ENCODE measurements at places on chromosomes 7 and 10.

DNA sequence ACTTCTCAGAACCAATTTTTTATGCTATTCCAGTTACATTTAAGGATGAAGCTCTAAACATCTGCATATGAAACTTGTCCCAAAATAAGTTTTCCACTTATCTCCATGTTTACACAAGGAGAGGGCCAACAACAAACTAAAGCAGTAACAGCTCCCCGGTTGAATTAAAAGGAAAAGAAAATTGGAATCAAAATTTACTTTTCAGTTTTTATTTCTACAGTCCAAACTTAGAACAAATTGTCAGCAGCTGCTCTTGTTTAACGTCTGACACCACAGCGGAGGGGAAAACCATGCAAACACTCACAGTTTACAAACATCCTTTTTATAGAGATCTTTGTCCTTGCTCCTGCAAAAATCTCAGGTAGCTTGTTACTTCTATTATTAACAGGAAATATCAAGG is 101.3 kb downstream of the COL28A1 start:
- no peak for DNase-seq

GRCh38 chr10:79102498-79102874 is 33.7 kb downstream of the ZMIZ1 start:
- DNase-seq: no peak

- no peak for DNase-seq
These were observed 6.5 kb downstream of the GNB2 start for GRCh38 chr7:100679927-100680575.

- no peak for DNase-seq
These were observed 450.8 kb downstream of the ETV1 start for GRCh38 chr7:13538669-13539068.

DNA sequence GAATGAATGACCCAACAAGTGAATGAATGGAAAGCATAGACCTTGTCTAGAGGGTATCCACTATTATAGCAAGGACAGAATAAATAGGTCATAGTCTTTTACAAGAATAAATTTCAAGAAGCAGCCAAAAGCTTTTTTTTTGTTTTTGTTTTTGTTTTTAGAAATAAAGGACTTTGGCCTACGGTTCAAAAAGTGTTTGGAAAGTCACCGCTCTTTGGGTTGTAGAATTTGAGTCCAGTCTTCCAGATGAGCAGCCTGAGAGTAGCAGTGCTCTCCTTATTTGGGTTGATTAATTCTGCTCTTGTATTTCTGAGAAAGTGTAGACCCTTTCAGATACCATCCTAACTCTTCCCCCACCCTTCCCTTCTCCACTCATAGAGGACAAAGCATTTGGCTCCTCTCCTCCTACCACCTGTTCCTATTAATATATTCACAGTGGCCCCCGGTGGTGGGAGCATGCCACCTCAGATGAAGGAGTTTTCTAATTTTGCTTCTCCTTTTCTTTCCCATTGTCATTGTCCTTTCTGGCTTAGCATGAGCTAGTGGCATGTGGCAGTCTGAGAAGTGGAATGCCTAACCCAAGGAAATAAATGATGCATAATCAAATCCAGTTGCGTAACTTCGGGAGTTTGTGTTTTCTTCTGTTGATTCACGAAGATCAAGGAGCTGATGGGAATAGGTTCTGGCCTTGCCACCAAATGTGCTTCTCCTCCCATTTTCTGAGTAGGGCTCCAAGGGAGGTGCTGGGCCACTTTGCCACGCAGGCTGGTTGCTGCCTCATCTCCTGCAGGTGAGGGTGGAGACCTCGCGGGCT is 114.7 kb downstream of the CHN2 start:
- DNase-seq: no peak

- DNase-seq: no peak
These were observed 27.6 kb upstream of the SFMBT2 start for GRCh38 chr10:7438196-7438986.

DNA sequence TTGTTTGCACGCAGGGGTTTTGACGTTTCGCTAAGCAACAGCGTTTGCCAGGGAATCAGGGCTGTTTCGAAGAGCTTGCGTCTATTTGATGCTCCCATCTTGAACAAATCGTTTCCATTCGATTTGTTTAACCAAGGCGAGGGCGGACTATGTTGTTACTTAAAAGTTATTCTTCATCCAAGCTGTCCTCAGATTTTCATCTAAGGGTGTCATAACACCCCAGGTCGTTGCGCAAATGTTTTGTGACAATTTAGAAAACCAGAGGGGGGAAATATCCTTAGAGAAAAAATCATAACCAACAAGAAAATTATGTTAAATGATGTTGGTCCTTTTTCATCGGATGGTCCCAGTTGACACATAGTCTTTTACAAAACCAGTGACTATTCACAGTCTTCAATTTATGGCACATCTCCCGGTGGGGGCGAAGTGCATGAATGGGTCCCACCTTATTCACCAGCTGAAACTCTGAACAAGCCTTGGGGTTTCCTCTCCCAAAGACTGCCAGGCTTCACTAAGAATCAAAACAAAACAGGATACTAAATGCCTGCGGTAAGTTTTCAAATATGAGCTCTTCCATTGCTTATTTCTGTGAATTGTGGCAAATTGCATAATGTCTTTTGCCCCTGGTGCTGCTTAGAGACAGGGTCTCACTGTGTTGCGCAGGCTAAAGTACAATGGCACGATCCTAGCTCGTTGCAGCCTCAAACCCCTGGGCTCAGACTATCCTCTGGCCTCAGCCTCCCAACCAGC is 109.9 kb downstream of the REEP3 start:
- DNase-seq: no peak

- DNase-seq: no peak
These were observed 71.5 kb downstream of the EBF3 start for GRCh38 chr10:129892548-129893052.

DNA sequence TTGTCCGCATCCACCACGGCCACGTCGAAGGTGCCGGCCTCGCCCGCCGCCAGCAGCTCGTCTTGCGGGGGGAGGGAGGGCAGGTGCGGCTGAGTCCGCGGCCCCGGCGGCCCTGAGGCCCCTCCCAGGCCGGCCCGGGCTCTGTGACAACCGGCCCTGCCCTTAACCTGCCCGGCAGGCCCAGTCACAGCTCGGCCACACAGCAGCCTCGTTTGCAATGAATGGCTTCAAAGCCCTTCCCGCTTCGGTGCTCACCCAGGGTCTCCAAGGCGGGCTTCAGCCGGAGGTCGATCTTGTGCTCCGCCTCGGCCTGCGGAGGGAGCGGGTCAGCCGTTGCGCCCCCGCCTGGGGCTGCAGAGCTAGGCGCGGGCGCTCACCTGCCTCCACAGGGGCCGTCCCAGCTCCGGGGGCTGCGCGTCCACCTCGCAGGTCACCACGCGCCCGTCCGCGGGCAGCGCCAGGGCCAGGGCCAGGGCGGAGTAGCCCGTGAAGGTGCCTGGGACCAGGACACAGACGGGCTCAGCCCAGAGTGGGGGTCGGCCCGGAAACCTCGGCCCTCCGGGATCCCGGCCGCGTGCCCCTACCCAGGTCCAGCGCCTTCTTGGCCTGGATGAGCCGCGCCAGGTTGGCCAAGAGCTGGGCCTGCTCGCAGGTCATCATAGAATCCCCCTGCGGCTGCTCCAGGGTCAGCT is 928 bp downstream of the COMTD1 start:
- no peak for DNase-seq

GRCh38 chr10:132960071-132960472 is 17.7 kb upstream of the CFAP46 start:
- no peak for DNase-seq

GRCh38 chr7:106589198-106589879 is 71.6 kb downstream of the CCDC71L start:
- DNase-seq: no peak

GRCh38 chr10:125283191-125283835 is 123.0 kb upstream of the CTBP2 start:
- no peak for DNase-seq

GRCh38 chr7:71824006-71824760 is 588.0 kb downstream of the CALN1 start:
- DNase-seq: no peak

DNA sequence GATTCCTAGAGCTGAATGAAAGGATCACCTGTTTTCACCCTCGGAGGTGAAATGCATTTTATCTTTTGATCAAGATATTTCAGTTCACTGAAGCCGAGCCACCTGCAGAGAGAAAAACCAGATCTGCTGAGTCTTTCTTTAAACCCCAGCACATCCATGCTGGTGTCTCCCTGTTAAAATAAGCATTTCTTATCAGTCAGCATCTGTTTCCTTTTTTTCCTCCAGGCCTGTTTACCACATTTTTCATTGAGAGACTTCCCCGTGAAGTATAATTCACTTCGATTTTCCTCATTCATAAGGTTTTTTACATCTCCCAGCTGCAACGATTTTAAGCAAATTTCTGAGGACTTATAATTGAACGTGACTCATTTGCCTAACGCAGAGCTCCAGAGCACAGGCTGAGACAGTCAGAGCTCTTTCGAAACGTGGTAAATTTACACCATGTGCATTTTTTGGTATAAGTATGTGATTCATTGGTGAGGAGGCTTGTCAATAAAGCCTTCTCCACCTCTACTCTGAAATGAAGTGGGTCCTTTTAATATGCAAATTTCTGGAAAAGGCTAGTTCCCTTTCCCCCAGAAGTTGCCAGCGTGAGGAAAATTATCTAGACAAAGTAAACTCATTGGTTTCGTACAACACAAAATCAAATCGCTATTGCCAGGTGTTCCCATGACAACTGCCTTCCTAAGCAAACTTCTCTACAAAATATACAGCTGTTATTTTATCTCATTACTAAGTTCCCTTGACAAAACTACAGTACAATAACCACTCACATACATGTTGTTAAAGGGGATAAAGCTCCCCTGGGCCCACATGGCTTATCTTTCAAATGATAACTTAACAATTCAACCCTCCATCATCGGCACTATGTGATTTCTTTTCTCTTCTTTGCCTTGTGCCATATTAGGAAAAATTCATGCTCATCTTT is 374.8 kb upstream of the AKR1E2 start:
- no peak for DNase-seq

GRCh38 chr7:108143658-108144420 is 13.7 kb upstream of the LAMB4 start:
- no peak for DNase-seq

- DNase-seq: no peak
These were observed 19.5 kb downstream of the TSPAN33 start for GRCh38 chr7:129163875-129164544.

DNA sequence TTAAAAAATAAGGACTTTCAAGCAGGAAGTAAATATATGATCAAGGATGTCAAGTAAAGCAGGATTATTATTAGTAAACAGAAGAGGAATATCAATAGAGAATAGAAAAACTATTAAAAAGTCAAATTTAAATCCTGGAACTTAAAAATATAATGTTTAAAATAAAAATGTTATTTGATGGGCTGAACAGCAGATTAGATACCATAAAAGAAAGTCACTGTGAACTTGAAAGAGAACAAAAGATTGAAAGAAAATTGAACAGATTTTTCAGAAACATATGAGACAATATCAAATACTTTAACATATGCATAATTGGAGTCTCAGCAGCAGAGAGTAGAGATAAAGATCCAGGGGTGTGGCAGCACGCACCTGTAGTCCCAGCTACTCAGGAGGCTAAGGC is 1213.7 kb upstream of the AUTS2 start:
- no peak for DNase-seq

GRCh38 chr7:117800406-117800805 is 72.8 kb downstream of the CTTNBP2 start:
- DNase-seq: no peak

DNA sequence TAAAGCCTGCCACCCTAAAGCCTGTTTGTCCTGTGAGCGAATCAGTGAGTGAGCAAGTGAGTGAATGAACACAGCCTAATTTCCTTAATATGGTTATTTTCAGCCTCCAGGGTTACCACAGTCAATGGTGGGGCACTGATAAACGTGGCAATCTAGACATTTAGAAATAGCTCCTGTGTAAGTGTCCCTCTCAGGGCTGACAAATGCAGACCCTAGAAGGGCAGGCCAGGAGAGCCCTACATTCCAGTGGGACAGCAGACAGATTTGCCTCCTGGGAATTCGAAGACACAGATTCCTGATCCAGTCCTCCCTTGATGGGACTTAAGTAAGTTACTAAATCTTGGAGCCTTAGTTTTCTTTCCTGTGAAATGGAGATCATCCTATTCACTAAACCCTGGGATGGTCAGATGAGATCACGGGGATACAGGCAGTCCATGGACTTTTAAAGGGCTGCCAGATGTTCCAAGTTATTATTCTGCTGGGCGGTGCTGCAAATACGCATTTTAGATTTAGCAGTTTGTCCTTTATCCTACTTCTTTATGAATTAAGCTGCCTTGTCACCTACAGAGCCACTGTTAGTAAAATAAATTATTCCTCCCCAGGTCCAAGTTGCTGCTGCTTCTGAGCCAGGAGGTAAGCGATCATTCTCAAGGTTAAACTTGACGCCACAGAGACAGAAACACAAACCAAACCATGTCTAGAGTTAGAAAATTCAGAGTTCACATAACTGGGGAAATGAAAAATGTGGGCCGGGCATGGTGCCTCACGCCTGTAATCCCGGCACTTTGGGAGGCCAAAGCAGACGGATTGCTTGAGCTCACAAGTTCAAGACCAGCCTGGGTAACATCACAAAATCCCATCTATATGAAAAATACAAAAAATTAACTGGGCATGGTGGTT is 54.8 kb upstream of the TM9SF3 start:
- DNase-seq: no peak

GRCh38 chr10:20334559-20334958 is 518.3 kb downstream of the PLXDC2 start:
- DNase-seq: no peak

DNA sequence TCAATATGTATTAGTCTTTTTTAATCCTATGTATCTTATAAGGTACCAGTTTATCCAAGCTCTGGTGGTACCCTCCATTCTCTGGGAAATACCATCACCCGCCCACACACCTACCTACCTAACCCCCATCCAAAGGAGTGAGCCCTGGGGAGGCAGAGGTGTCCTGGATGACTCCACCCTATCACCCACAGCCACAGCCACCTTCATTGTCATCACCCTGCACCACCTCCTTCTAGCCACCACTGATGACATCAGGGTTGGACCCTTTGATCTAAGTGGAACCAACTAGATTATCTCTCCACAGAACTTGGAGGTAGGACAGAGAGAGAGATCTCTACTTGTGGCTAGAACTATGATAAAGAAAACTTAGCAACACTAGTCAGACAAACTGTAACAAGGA is 259.4 kb downstream of the PARD3 start:
- DNase-seq: no peak

- DNase-seq: no peak
These were observed 19.5 kb downstream of the SEPHS1 start for GRCh38 chr10:13328613-13329012.

GRCh38 chr7:5692112-5692844 is 89.2 kb downstream of the RNF216 start:
- peak; percentile 69 for DNase-seq
